ENCODE measurements at places on chromosomes 11 and 22. TPM values are rescaled to one million over a fixed set of nuclear protein-coding genes. Genes with fewer than 3 reads are reported as not detected.

- no peak for DNase-seq
Measured at GRCh38 chr11:11992257-11993212, 15.9 kb downstream of the DKK3 start.

DNA sequence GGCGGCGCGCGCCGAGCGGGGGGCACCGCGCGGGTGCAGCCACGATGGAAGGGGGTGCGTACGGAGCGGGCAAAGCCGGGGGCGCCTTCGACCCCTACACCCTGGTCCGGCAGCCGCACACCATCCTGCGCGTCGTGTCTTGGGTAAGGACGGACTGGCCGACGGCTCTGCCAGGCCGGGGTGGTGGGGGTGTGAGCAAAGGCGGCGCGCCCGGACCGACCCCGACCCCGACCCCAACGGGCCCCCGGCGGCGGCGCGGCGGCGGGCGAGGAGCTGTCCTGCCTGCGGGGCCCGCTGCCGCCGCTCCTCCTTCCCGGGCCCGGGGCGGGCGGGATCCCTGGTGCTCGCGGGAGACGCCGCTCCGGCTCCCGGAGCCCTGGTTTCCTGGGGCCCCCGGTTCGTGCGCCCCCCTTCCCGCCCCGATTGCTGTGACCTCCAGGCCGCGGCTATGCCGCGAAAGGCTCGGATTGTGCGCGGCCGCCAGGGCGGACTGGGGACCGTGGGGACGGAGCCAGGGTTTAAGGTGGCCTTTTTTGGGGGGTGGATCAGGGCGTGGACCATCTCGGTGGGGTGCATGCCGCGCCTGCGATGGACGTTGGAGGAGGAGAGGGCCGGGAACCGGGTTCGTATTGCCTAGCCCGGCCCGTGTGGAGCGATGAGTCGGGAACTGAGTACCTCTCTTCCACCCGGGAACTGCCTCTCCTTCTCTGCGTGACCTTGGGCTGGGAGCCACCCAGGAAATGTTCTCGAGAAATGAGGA is at the start of gene SYNGR1:
Gene SYNGR1, plus strand, starts transcription at position 25 of the 760 bp plus-strand sequence. Its CDS starts 20 bp downstream, at position 45.
- no peak for DNase-seq

DNA sequence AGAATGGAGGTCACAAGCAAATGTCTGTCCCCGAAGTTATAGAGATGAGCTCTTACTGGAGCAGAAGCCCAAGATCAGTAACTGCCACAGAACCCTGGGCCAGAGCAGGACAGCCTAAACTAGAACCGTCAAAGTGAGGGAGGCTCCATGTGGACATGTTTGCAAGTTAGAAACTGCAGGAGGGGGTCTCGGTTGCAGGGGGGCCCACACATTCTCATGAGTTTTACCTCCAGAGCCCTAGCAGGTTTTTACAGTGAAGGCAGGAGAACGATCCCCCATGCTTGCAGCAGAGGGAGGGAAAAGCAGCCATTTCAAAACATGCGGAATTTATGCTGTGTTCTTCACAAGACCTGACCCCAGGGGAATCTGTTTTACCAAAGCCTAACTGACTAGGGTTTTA is 133.5 kb upstream of the B3GAT1 start:
- DNase-seq: peak; percentile 5

GRCh38 chr22:36123673-36124630 is 36.6 kb downstream of the APOL3 start:
- DNase-seq: peak; percentile 97

GRCh38 chr11:84145616-84146185 is 859.5 kb upstream of the CCDC90B start:
- DNase-seq: no peak

DNA sequence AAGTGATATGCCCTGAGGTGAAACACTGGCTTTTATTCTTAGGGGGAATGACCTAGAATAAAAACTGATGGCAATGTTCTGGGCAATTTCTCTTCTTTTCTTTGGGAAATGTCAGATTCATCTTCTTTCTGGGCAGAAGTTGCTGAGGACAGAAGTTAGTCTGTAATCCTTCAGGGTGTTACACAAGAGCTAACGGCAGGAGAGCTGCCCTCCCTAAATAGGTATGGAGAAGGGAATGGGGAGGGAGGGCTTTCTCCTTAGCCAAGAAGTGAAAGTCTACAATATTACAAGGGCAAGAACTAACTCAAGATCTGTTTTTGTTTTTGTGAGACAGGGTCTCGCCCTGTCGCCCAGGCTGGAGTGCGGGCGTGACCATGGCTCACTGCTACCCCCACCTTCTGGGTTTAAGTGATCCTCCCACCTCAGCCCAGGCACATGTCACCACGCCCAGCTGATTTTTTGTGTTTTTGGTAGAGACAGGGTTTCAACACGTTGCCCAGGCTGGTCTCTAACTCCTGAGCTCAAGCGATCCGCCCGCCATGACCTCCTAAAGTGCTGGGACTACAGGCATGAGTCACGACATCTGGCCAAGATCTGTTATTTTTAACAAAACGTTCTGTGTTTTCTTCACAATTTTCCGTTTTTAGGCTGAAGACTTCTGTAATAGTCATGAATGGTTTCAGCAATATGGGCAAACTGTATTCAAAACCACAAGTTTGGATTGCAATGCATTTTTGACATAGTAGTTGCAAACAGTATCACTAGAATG is 7.2 kb downstream of the PIWIL4 start:
- DNase-seq: no peak

Gene CATSPER1
- 0.92 TPM for total RNA-seq

DNA sequence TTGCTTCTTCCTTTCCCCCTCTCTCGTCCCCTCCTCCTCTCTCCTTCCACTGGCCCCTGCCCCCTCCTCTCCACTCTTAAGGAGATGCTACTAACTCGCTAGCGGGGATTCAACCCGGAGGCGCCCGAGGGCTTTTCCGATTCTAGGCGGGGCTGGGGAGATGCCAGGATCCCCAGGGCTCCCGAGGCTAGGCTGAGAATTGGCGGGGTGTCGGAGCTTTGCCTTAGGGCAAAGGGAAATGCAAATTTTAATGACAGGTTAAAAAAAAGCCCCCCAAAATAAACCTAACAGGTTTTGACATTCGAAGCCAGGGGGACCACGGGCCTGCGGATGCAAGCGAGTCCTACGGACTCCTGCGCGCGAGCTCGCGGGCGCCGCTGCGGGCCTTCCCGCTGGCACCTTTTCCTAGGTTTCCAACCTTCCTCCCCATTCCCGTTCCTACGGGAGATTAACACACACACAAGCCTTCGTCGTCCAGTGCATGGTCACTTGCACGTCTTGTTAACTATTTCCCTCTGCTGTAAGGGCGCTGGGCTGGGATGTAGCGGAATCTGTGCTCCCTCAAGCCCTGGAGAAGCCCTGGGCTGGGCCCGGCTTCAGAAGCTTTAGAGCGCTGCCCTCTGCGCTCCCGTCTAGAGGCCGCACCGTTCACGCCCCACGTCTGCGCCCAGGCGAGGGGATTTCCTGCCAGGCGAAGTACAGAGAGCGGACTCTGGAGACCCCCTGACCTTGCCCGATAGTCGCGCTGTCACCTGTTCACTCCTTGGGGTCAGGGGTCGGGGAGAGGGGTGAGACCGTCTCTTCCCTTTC is 729 bp upstream of the ALX4 start:
- no peak for DNase-seq

GRCh38 chr11:17257196-17257595 is 19.3 kb upstream of the NUCB2 start:
- DNase-seq: no peak

DNA sequence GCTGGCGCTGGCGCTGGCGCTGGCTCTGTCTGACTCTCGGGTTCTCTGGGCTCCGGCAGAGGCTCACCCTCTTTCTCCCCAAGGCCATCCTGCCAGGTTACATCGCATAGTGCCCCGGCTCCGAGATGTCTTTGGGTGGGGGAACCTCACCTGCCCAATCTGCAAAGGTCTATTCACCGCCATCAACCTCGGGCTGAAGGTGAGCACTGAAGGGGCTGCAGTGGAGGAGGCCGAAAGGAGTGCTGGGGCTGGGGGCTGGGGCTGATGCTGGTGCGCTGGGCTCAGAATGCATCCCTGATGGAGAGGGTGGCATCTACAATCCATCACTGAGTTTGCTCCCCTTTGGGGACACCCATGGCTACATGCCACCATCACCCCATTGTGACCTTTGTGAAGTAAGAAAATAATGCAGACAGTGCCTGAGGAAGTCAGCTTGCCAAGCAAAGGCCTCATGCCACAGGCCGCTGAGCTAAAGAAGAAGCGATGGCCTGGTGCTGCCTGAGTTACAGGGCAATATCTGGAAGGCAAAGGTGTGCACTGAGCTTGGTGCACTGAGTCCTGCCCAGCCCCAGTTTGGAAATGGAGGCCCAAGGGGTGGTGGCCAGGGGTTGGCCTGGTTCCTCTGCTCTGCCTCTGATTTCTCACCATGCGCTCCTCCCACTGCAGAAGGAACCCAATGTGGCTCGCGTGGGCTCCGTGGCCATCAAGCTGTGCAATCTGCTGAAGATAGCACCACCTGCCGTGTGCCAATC is 620 bp downstream of the SMPD1 start:
- DNase-seq: no peak

Gene PNPLA3
- total RNA-seq: 11.4 TPM

Gene KLHDC7B
- total RNA-seq: 0.17 TPM

Gene TMEM45B
- 86.0 TPM for total RNA-seq

DNA sequence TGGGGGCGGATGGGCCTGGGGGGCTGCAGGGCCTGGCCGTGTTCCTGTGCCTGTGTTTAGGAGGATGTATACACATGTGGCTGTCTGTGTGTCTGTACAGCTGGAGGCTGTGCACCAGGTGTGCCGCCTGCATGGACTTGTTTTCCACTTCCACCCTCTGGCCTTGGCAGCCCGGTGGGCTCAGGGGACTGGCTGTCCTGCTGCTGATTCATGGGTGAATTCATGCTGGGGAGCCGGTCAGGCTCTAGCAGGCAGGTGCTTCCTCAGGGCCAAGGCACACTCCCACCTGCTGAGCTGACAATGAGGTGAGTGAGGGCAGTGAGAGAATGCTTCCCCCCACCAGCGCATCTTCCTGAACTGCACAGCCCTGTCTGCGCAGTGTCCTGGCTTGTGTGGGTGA is 88.4 kb downstream of the CCDC81 start:
- DNase-seq: no peak

- DNase-seq: peak; percentile 55
Measured at GRCh38 chr22:46660604-46661201, 40.5 kb downstream of the GRAMD4 start.

DNA sequence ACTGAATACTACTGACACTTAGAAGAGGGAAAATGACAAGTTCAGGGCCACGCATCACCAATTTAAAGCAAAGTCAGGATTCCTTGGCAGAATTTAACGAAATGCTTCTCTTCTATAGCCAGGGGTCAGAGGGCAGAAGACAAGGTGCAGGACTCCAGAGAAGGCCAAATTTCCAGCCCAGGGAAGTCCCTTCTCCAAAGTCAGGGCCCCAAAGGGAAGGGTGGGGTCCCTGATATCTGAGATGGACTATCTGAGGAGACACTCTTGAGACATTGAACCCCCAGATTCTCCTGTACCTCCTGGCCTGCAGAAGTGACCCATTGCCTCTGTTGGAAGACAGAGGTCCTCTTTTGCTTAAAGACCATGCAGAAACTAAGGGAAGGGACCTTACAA is 91.2 kb downstream of the RPS6KA4 start:
- no peak for DNase-seq

DNA sequence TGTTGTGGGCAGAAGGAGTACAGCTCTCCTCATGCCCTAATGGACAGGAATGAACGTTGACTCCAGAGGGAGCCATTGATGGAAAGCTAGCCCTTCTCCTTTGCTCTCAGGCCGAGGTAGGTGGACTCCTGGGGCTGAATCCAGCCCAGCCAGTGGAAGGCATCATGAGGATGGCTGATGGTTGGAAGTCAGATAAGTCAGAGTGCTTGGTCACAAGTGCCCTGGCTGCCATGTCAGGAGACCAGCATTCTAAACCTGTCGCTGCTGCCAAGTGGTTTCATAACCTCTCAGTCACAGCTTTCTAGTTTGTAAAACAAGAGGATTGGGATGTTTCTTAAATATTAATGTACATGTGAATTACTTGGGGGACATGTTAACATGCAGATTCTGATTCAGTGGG is 32.3 kb downstream of the PIWIL4 start:
- no peak for DNase-seq

DNA sequence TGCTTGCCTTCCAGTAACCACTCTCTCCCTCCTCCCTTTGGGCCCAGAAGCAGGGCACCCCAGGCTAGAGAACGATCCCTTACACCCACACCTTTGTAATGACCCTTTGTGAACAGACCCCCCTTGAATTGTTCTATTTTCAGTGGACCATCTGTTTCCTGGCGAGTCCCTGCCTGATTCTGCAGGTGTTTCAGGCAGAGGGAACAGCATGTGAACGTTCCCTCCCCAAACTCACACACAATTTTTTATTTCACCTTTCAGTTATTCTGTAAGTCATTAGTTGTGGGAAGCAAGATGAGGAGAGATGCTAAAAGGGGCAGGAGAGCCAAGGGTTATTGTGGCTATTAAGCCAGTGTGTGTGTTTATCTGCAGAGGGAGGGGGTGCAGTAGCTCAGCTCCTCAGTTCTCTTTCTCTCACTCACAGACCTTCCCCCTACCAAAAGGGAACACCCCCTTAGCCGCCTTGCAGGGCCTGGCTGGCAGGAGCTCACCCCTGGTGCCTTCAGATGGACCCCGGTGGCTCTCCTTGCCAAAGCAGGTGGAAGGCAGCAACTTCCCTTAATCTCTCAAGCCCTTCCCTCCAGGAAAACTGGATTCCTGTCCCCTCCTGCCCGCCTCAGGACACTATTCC is 64.8 kb upstream of the SPON1 start:
- DNase-seq: no peak

DNA sequence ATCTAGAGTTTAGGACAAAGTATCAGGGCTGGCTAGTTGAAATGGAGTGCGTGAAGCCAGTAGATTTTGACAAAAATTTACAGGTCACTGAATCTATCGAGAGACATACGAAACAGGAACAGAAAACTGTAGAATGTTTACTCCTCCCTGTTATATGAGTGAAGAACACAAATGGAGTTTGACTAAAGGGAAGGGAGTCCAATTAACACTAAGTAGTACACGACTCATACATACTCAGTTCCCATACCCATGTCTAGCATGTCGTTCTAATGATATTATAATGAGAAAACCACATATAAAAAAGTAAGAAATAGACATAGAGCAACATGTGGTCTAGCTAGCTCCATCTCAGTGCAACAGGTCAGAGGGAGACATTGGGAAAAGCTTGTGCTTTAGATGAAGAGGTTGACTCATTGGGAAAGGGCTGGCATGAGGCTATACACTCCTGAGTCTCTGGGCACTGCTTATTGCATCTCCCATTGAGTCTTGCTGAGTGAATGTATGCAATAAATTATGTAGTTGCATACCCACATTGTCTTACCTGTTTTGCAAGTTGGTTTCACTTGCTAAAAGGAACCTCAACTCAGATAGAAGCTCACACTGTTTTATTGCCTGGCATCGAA is 43.5 kb downstream of the CD44 start:
- no peak for DNase-seq

Gene RAG2
- not detected for total RNA-seq

DNA sequence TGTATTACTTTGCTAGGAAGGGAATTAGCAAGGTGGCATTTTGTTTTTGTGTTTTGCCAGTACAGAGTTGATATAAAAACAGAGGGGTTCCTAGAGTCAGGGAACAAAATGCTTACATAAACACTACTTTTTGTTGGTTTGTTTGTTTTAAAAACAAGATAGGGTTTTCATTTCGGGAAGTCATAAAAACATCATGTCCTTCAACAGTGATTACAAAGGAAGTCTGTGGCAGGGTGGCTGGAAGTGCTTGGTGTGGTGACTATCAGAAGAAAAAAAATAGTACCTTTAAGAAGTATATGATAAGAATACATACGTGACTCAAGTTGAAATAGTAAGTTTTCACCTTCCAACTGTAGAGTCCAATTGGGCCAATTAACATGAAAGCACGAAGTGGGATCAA is 1.2 kb upstream of the IL18 start:
- DNase-seq: no peak

Gene C11orf91
- 0.26 TPM for total RNA-seq
